ENCODE measurements at places on chromosomes 5 and 9.

- DNase-seq = no peak
Measured at GRCh38 chr5:147879784-147880183, 1.3 kb downstream of the SCGB3A2 start.

- peak; percentile 19 for DNase-seq
Measured at GRCh38 chr9:33331377-33331891, 41.1 kb downstream of the NFX1 start.

- DNase-seq = peak; percentile 45
Measured at GRCh38 chr5:443239-444151, 519 bp downstream of the EXOC3 start.

DNA sequence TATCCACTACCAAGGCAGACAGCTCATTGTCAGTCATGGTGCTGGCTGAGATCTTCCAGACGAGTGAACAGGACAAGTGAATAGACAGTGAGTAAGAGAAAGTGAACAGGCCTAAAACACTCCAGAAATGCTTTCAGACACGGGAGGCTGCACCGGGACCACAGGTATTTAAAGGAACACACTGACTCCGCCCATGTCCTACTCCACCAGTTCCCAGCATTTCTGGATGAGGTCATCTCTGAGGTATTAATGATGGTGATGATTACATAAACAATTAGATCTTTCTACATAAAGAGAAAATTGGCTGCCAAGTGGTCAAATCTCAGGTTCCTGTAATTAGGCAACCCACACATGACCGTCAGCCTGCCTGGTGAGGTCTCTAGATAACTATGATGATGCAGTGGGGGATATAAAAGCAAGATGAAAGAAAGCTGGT, at the start of gene ACTBL2:
ACTBL2 (minus strand) TSS at position 141 of the 436 bp plus-strand sequence; CDS start at position 37, 104 bp downstream.
- DNase-seq = no peak

DNA sequence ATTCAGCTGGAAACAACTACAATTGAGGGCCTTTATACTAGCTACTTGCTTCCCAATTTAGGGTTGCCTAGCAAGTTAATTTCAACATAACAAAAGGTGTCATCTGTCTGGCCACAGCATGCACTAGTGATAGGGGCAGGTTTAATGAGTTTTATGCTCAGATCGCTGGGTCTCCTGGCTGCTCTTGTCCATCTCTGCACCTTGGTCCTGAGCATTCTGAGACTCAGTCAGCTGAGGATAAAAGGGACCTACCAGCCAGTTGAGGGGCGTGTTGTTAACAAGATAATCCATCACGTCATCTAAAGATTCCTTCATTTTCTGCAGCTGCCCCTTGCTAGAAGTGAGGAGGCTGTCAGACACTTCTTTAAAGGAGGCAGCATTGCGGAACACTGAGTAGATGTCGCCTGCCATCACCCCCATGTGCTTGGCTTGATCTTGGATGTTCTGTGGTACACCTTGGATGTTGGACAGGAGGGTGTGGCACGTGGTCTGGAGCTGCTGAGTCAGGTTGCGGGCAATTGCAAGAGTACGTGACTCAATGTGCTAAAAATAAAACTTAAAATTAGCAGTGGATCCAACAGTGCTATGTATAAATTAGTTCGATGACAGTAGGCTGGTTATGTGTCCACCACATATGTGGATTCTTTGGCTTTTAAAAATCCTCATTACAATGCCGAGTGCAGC, 11.0 kb downstream of the PLIN2 start:
- no peak for DNase-seq

DNA sequence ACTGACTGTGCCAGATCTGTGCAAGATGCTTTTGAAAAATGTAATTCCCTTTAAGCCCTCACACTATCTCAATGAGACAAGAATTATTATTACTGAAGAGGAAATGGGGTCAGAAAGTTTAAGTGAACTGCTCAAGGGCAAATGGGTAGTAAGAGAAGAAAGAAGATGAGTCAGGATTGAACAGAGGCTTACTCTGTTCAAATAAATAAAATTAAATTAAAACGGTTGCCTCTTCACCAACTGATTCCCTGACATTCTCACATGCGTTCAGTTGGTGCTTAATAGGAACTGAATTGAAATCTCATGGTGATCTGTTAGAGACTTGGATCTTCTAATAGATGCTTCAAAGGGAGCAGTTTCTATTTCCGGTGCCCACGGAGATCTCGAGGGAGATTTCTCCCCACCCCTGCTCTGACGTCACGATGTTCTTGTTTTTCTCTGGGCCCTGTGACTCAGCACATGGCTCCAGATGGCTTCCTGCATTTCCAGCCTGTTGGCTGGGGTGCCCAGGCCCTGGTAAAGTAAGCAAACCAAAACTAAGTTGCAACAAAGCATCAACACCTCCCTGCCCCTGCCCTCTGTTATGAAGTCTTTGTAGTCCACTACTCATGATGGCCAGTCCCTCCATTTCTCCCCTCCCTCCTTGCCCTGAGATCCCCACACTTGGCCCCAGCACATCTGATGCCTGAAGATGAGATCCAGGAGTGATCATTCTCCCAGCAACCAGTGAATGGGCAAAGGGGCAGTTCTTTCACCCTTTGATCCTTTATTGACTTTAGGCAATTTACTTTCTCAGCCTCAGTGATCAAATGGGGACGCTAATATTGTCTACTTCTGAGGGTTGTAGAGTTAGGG, 106.1 kb upstream of the CPEB4 start:
- peak; percentile 96 for DNase-seq

- peak; percentile 79 for DNase-seq
Measured at GRCh38 chr9:132507670-132508469, 74.5 kb upstream of the BARHL1 start.

DNA sequence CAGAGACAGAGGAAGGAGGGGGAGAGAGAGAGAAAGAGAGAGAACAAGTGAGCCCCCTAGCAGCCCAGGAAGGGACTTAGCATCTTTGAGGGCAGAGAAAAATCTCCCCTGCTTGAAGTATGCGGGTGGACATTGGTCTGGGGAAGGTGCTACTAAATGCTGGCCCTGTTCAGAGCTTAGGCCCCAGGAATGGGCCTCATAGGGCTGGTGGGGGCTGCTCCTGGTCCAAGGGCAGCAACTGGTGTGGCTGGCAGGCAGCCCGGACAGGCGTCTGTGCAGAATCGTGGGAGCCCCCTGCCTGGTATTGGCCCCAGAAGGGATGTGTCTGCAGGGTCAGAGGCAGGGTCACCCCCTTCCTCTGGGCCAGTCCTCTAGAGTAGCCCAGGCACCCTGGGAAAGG, 47.8 kb upstream of the SUSD3 start:
- no peak for DNase-seq

GRCh38 chr5:132235340-132235739, 7.7 kb upstream of the P4HA2 start:
- no peak for DNase-seq

DNA sequence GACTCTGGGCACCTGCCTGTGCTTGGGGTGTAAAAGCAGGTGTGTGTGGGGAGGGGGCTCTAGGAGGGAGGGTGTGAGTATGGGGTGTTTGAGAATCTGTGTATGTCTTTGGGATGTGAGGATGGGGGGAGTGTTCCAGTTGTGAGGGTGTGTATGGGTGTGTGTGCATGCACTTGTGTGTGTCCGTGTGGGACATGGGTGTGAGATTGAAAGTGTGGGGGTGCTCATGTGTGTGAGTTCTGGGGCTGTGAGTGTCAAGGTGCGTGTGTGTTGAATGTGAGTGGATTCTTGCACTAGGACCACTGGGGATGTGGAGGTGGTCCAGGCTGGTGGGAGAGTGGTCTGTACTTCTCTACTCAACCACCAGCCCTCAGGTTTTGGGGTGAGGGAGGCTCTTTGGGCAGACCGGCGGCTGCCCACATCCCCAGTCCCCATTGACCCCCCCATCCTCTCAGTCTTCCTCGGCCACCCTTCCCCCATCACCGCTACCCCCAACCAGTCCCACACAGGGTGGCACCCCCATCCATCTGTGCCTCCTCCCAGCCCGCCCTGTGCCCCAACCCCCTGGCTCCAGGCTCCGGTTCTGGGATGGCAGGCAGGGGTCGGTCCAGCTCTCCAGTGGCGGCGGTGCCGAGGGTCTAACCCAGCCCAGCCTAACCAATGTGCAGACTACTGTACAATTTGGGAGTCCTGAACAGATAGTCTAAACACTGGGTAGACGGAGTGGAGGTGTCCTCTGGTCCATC, 31.5 kb downstream of the GOLGA2 start:
- DNase-seq = no peak

DNA sequence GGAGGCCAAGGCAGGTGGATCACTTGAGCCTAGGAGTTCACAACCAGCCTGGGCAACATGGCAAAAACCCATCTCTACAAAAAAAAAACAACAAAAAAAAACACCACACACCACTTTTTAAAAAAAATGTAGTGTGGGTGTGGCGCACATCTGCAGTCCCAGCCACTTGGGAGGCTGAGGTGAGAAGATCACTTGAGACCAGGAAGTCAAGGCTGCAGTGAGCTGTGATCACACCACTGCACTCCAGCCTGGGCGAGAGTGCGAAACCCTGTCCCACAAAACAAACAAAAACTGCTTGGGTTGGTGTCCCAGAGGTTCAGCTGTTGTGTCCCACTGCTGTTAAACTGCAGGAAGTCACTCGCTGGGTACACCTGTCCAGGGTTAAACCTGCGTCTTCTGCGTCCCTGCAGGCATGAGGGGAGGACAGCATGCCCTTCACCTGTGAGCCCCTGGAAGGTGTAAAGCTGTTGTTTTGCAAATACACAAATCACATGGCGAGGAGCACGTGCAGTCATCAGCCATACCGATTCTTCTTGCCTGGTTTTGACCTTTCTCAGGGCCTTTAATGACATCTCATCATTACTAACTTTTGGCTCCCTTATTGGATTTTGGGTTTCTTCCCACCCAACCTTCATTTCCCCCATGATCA, 29.3 kb upstream of the CLPTM1L start:
- no peak for DNase-seq

GRCh38 chr9:135155396-135155795, 67.9 kb downstream of the OLFM1 start:
- no peak for DNase-seq
